NCI-H1092 treated with DMSO at 0.1 percent for 48 hours (cell line): ENCODE measurements at places on chromosomes 16 and 17.

GRCh38 chr16:61182391-61182790 is 853.8 kb downstream of the CDH8 start:
- no peak for DNase-seq

- DNase-seq, result no peak
Observed at GRCh38 chr17:80097127-80097621, 4.2 kb upstream of the GAA start.

DNA sequence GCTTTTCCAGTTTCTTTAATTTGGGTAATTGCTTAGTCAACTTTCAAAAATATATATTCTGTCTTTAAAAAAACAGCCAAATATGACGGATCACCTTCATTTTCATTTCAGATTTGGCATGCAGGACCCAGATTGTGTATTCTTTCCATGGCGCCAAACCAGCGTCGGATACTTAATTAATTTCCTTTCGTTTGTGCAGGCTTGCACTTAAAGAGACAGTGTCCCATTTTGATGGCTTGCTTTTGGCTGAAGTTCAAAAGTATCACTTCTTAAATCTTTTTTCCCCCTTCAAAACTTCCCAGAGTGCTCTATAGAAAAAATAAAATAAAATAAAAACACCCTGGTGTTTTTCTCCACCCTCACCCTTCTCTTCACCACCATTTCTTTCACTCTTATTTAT is 394.5 kb upstream of the SOX9 start:
- DNase-seq, result no peak

GRCh38 chr17:20077978-20078685 is 69.0 kb downstream of the SPECC1 start:
- no peak for DNase-seq

GRCh38 chr17:63699638-63700527 is at the start of gene LIMD2:
LIMD2 (minus strand) TSS chr17:63700125; CDS start chr17:63699298, 827 bp downstream.
- DNase-seq, result peak; percentile 83

DNA sequence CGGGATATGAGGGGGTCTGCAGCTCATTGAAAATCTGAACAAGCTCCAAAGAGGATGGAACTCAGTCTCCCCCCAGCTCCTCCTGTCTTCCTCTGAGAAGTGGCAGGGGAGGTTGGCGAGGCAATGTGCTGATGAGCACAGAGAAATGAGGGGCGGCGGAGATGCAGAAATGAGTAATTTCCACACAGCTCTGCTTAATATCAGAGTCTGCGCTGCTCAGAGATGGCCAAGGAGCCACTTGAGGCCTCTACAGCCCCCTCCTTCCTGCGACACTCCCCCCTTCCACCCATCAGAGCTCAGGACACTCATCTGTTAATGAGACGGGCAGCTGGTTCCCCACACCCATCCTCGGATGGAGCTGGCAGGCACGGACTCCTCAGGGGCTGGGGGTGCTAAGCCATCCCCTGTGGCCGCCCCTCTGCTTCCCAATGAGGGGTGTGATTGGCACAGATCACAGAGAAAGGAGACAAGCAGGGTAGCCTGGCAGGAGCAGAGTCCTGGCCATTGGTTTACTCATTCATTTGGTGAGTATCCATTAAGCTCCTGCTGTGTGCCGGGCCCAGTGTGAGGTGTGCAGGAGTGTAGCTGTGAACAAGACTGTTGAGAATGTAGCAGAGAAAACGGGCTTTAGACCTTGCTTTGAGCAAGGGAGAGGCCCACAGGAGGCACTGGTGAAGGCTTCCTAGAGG is 12.7 kb upstream of the CRHR1 start:
- no peak for DNase-seq

DNA sequence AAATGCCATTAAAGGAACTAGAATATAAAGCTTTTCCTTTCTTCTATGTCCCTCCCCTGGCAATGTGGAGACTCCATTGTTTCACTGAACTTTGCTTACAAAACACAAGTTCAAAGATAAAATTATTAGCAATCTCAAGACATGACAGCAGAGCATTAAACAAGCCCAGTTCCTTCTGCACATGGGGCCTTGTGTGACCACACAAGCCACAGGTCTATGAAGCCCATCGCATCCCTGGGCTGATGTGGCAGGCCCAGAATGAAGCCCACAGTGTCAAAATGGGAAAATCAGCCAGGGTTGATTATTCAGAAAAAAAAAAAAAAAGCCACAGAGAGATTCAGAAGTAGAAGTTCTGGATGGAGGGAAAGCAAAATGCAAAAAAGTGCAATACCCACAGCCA is 12.9 kb upstream of the SLC39A11 start:
- DNase-seq, result no peak

DNA sequence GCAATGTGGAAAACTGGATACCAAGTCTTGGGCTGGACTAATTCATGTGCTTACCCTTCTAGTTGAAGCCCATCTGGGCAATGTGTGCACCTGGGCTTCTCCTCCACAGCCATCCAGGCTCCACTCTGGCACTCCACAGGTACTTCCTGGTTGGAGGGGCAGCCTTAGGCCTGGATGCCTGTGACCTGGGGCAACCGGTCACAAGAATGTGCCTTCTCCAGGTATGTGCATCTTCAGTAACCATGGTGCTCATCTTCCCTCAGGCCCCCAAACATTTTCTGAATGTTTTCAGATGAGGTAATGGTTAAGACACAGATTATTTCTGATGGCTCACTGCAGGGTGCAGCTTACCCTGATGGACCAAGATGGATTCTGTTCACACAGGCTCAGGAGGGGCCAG is 11.1 kb downstream of the C16orf86 start:
- no peak for DNase-seq

DNA sequence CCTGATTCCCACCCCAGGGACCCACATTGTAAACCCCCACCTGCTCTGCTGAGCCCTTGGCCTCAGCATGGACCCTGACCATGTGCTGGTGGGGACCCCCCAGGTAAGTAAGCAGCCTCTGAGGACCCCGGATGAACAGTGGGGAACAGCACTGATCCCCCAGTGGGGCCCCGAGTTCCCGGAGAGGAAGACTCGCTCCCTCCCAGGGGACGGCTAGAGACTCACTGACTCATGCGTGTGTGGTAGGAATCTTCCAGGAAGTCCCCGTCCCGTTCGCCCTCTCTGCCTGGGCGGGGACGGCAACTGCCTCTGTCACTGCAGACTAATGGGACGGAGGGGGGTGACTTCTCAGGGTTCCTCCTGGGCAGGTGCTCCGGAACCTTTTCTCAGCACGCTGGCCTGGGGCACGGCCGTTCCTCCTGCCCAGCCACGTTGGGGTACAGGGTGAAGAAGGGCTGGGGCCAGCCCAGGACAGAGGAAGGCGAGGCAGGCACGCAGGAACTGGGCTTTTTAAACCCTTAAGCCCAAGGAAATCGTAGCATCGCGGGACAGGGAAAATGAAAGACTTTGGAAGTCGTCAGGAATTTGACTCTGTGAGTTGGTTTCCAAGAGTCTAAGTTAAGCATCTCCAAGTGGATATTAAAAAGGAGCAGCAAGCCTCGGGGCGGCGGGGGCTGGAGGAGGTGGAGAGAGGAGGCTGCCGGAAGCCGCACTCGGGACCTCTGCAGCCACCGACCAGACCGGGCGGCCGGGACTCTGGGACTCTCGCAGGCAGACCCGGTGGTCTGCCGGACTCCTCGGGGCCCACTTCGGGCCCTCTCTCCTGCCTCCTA is 178.7 kb downstream of the SEC14L1 start:
- no peak for DNase-seq

DNA sequence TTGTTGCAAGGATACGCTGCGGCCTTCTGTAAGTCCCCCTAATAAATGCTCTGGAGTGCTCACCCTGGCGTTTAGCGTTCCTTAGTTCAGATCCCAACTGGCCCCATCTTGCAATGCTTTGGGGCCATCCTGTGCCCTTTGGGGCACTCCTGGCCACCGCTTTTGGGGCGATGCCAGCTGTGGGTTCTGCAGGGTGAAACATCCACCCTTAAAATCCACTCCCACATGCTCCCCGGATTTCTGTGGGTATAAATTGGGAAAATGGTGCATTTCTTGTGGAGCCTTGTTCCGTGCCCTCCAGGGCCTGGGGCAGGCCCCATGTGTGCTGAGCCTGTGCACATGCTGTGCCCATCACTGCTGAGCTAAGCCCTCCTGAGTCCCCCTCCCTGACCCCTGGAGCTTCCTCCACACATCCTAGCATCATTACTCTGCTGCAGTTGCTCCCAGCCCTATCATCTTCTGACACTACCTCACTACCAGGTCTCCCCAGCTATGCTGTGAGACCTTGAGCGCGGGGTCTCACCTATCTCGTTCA is 6.0 kb downstream of the MSRB1 start:
- no peak for DNase-seq

DNA sequence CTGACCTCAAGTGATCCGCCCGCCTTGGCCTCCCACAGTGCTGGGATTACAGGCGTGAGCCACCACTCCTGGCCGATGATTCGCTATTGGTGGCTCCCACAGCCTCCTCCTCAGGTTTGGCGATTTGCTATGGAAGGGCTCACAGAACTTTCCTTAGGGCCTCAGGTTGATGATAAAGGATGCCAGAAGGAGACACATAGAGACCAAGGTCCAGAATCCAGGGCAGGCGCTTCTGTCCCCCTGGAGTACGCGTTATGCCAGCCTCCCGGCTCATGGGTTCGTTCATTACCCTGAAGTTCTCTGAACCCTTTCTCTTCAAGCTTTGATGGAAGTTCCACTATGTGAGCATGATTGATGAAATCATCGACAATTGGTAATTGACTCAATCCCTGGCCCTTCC is 19.9 kb downstream of the LGALS3BP start:
- DNase-seq, result no peak

DNA sequence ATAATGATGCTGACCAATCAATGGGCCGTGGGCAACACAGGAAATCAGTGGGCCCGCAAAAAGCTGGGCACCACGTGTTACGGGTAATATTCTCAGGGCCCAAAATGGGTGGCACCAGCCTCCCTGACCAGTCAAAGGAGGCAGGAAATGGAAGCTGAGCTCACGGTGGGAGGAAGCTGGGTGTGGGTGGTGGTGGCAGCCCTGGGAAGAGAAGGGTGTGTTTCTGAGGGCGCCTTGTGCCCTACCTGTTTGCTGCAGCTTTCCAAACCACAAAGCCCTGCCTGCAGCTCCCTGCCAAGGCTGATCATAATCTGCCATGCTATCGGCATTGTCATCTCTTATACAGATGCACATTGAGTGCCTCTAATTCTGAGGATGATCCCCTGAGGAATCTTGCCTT is 457.9 kb downstream of the SLC39A11 start:
- DNase-seq, result no peak

- no peak for DNase-seq
Observed at GRCh38 chr17:14331225-14331981, 30.5 kb downstream of the HS3ST3B1 start.

DNA sequence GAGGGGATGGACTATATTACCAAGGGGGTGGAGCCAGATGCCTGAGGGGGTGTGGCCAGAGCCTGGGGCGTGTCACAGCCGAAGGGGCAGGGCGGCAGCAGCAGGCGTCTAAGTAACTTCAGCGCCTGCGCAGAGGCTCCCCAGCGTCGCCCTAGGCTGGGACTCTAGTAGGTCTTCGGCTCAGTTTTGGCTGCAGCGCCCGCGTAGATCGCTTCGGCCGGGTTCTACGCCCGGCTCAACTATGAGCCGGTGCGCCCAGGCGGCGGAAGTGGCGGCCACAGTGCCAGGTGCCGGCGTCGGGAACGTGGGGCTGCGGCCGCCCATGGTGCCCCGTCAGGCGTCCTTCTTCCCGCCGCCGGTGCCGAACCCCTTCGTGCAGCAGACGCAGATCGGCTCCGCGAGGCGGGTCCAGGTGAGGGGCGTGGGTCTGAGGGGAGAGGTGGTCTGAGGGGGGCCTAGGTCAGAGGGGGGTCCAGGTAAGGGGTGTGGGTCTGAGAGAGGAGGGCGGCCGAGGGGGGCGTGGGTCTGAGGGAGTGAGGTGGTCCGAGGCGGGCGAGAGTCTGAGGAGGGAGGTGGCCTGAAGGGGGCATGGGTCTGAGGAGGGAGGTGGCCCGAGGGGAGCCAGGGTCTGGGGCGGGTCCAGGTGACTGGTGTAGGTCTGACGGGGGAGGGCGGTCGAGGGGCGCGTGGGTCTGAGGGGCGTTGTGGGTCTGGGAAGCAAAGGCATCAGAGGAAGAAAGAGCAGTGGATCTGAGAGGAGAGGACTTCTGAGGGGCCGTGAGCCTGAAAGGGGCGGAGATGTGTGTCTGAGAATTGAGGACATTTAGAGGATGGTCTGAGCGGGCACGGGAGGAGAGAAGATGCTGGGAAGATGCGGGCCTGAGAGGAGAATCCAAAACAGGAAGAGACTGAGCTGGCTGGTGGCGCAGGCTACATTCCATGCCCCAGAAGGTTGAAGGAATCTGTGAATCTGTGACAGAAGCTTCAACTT is at the start of gene LPCAT2:
LPCAT2 (plus strand) TSS at position 132 of the 991 bp plus-strand sequence; CDS start at position 242, 110 bp downstream.
- DNase-seq, result peak; percentile 18

GRCh38 chr16:72112452-72112792 is 18.8 kb downstream of the DHX38 start:
- no peak for DNase-seq

DNA sequence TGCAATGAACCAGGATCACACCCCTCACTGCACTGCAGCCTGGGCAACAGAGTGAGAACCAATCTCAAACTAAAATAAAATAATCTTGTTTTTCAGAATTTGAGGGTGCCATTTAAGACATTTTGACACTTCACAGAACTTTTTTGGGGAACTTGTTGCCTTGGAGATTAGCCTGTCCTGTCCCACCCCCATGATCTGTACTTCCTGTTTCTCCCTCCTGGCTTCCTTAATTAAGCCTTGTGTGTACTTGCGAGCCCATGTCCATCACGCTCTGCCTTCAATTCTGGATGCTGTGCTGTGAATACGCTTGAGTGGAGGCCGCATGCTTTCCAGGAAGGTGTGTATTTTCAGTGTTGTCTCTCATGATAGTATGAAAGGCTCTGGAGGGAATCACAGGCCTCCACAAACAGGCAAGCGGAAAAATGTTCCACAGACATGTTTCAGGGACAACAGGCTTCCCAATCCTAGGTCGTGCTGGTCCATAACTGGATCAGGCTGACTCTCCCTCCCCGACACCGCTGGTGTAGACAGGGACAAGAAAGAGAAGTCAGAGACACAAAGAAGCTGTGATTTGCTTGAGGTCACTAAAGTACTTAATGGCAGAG is 56.9 kb downstream of the NOS2 start:
- DNase-seq, result no peak

DNA sequence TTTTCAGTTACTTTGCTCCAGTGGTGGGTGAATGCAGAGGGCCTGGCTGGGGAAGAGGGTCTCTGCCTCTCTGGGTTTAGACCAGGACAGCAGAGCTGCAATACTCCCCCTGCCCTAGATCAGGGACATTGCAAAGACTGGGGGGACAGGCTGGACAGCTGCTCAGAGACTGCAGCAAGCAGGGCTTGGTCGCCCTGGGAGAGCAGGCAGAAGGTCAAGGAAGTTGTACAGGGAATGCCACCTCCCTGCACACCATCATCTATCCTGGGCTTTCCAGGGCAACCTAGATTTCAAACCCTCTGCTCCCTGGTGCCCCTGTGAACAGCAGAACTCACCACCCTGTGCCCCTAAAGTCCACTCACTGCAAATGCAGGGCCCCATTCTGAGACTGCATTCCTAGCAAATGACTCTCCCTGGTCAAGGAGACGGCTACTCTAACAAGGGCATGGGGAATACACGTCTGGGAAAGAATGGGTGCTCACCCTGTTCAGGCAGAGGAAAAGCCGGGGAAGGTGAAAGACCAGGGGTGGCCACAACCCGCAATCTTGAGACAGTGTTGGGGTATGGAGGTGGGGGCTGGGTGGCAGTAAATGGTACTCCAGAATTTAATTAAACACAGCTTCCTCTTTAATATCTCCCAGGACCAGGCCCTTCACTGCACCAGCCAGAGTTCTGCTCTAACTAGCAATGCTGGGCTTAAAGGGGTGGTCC is 1.0 kb downstream of the KIFC3 start:
- DNase-seq, result peak; percentile 16
